ENCODE measurements at places on chromosomes 11 and 22.

DNA sequence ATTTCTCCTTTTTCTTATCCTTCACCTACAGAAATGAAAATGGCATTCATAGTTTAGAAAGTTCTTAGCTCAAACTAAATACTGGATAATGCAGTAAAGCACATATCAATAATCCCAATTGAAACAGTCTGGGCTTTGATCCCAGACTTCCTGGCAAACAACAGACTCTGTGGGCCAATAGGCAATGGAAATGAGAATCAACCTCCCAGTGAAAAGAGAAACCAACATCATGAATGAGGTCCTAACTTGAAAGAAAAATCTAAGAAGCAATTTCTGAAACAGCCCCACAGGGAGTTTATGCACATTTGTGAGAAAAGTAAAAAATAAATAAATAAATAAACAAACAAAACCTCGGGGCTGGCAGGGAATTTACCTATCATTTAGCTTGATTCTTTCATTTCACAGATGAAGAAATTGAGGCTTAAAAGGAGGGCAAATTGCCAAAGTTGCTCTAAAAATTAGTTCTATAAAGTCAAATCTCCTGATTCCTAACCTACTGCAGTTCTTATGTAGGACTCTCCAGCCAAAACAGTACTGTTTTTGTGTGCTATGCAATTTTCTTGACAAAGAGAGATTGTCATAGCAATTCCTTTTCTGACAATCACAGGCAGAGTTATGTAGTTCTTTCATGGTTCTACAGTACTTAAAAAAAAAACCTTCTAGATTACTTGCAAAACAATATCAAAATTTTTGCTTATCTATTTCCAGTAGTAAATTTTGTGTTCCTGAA is 265.8 kb downstream of the GRM5 start:
- no peak for DNase-seq

DNA sequence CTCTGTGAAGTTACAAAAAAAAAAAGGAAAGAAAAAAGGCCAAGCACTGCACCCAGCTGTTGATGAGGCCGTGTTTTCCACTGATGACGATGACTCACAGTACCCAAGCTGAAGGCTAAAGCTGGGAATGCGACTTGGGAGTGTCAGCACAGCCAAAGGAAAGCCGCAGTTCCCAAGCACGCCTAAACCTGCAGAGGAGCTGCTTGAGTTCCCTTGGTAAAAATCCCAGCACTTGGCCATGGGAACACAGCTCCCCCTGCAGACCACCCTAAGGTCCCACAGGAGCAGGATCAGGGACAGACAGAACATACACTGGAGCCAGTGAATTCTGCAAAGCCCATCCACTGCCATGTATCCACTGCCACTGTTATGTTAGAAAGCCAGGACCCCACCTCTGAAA is 39.9 kb downstream of the SERGEF start:
- DNase-seq, result no peak

DNA sequence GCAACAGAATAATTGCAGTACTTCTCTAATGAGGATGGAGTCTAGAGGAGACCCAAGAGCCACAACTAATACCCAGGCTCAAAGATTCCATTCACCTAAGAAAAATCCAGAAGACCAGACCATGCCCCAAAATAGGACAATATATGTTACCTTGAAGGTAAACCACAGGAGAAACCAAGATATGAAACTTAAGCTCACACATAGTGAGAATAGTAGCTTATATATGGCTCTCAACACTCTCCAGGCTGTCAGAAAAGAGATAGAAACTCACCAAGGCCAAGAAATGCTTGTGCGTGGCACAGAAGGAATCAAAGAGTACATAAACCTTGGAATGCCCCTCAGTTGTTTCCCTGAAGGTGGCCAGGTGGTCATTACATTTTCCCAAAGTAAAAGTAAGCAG is 9.1 kb downstream of the FAM111A start:
- no peak for DNase-seq

DNA sequence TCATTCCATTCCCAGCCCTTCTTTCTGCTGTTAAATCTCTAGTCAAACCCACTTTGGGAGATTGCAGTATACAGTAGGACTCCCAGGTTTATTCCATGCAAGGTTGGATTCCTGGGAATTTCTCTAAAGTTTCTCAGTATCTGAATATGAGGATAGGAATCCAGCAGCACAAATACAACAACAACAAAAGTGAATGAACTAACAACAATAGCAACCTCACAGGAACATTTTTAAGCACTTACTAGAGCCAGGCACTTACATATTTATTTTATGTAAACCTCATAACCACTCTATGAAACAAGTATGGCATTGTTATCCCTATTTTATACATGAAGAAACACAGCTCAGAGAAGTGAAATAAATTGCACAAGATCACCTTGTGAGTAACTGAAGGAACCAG is 1.9 kb downstream of the MMP7 start:
- no peak for DNase-seq

GRCh38 chr11:86241956-86242535 is 2.5 kb upstream of the EED start:
- no peak for DNase-seq

GRCh38 chr11:122883646-122883979 is 1.1 kb downstream of the JHY start:
- no peak for DNase-seq

- no peak for DNase-seq
Measured at GRCh38 chr22:33274214-33275072, 216.3 kb upstream of the SYN3 start.

DNA sequence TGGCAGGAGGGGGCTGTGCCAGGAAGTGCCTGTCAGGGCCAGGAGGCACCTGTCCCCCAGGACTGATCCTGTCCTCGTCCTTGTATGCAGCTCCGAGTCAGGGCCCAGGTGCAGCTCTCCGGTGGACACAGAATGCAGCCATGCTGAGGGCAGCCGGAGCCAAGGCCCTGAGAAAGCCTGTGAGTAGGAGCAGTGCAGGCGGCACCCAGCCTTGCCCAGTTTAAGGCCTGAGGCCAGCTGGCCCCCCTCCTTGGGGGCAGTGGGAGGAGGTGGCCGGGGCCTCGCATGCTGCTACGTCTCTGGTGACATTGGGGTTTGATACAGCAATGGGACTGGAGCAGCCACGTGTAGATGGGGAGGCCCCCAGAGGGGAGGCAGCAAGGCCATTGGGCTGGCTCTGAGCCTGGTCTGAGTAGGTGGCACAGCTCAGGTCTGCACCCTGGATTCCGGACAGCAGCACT is 34.9 kb downstream of the SBF1 start:
- DNase-seq, result no peak

GRCh38 chr11:120853435-120853834 is 170.5 kb upstream of the TBCEL start:
- DNase-seq, result no peak

GRCh38 chr11:61164606-61165424 is 3.6 kb upstream of the VPS37C start:
- DNase-seq, result no peak

DNA sequence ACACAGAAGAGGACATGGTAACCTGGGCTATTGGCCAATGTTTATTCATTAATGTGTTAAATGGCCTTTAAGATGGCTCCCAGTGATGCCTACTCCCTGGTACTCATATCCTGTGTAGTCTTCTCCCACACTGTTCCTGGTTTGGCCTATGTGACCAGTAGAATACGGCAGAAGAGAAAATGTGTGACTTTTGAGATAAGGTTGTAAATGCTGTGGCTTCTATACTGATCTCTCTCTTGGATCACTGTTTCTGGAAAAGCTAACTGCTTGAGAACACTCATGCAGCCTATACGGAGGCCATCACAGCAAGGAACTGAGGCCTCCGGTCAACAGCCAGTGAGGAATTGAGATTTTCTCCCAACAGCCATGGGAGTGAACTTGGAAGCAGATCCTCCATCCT is 24.1 kb downstream of the MAML2 start:
- DNase-seq, result no peak
